ENCODE measurements at places on chromosomes 7 and 10.
A peak's percentile ranks its signal among the peaks of the same experiment; 100 is the strongest.

DNA sequence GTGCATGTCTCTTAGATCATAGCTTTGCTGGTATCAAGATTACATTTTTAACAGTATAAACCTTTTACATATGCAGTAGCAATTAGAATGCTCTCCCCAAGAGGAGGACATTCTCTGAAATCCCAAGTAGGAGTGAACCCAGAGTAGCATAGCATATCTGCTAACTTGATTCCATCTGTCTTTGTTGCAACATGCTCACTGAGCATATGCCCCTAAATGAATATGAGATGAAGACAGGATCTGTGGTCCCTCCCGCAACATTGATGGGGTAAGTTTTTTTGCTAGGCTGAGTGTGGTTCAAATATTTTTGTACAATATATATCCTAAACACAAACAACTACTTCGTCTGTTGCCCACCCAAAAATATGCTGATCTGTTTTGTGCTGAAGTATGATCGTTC is 534.2 kb upstream of the C7orf33 start:
- no peak for DNase-seq

DNA sequence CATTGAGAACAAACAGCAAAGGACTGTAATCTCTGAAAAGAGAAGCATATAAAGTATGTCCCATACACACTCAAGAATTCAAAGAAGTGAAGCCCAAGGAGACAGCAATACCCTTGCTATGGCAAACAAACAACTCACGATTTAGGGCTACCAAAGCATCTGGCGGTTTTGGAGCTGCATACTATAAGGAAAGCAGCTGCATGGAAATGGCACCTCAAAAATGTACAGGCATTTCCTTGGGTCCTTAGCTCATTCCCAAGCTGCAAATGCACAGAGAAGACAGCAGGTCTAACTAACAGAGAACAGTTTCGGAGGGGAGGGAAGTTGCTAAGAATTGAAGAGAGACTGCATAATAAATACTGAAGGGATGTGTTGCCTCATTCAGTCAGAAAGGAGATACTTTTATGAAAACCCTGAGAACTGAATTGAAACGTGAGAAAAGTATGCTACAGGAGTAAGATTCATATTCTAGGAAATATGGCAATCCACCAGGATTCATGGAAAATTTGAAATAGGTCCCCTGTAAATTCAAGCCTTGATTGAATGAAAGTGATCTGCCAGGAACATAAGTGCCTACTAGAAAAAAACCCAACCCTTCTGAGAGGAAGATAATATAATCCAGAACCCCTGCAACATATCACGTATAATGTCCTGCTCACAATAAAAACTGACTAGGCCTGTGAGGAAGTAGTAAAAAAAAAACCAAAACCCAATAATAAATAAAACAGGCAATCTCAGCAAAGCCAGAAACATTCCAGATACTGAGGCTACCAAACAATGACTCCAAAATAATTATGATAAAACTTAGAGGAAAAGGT is 36.4 kb downstream of the CUBN start:
- peak; percentile 64 for DNase-seq

DNA sequence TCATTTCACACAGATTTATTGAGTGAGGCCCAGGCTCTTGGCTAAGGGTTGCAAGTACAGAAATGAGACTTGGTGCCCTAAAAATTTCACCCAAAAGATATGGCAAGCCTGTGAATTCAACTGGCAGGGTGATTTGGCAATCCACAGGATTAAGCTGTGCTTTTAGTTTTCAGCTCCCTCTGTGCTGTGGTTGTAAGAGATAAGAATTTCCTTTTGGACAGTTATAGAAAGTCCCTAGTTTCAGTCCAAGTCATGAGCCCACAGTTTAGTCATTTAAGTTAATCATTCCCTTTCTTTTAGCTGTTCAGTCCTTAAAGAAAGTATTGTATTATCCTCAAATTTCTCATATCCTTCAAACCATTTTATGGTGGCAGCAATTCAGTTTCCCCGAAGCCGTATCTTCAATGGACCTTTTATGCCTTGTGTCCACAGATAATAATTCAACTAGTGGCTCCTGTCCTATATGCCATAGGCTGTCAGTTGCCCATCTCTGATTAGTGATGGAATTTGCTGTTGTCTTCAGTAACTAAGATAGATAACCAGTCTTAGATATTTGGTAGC is 73.4 kb upstream of the NAMPT start:
- peak; percentile 86 for DNase-seq

DNA sequence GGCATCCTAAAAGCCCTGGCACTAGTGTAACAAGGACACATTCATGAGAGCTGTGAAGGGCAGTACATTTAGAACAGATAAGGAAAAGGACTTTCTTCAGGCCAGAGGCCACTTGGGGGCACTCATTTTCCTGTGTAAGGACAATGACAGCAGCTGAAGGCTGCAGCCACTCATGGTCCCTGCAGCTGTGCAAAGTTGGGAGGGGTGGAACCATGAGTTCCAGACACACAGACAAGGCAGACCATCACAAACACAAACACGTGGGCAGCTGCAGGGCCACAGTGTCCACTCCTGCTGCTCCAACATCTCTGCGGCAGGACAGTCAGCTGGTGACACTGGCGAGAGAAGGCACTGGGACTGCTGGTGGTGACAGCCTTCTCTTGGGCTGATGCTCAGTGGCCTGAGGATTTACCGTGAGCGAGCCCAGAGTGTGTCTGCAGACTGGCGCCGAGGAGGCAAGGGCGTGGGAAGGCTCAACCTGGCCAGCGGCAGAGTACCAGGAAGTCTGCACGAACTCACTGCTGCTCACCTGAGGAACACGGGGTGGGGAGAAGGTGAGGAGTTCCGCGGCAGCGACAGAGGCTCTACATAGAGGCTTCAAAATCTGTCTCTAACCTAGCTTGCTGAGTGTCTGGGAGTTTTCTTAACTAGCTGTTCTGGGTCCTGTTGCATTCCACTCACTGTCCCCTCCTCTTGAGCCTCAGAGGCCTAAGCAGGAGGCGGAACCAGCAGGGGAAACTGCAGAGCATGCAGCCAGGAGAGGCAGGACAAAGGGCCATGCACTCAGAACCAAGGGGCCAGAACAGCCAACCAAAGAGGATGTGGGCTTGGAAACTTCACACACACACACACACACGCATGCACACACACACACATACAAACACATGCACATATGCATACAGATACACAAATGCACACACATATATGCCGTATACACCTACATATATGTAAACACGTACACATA is 76.5 kb upstream of the DDC start:
- no peak for DNase-seq

GRCh38 chr10:129703287-129704137 is 236.5 kb downstream of the MGMT start:
- DNase-seq, result no peak

DNA sequence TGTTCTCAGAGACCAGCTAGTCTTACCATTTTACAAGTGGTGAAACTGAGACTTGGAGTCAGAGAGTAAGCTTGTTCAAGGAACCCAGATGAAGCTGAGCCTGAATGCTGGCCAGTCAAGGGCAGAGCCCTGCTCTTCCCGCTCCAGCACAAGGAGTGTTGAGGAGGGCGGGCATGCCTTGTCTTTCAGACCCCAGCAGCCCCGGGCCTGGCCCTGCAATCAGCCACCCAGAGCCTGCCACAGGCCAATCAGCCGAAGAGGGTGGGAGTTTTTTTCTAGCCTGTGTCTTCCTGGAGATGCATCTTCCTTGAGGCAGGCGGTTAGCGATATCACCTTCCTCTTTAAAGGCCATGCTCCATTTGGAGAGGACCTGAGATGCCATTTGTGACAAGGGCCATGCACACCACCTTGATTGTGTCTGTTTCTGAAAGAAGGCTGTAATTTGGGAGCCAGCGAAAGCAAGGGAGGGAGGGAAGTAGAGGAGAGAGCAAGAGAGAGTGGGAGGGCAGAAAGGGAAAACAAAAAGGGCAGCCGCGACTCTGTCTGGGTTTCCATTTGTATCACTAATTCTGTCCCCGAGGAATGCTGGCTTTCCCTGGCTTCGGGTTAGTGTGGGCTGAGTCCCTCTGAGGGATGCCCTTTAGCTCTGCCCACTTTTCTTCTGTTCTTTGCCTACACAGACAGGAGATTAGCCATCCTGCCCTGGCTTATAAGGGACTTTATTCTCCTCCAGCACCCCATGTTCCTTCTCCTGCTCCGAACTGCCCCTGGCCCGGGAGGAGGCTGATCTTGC is 8.0 kb downstream of the CDH23 start:
- DNase-seq, result no peak

DNA sequence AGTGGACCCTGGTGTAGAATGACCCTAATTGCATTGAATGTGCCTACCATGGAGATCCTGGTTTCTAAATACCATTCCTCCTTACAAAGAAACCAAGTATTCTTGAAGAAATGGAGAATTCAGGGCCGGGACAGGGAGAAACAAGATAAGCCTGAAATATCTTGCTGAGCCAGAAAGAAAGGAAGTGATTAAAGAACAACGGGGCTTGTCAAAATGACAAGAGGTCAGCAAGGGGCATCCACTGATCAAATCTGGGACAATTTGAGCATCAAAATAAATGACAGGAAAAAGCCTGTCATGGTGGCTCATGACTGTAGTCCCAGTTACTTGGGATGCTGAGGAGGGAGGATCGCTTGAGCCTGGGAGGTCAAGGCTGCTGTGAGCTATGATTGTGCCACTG is 8.1 kb downstream of the ABHD11 start:
- DNase-seq, result no peak

DNA sequence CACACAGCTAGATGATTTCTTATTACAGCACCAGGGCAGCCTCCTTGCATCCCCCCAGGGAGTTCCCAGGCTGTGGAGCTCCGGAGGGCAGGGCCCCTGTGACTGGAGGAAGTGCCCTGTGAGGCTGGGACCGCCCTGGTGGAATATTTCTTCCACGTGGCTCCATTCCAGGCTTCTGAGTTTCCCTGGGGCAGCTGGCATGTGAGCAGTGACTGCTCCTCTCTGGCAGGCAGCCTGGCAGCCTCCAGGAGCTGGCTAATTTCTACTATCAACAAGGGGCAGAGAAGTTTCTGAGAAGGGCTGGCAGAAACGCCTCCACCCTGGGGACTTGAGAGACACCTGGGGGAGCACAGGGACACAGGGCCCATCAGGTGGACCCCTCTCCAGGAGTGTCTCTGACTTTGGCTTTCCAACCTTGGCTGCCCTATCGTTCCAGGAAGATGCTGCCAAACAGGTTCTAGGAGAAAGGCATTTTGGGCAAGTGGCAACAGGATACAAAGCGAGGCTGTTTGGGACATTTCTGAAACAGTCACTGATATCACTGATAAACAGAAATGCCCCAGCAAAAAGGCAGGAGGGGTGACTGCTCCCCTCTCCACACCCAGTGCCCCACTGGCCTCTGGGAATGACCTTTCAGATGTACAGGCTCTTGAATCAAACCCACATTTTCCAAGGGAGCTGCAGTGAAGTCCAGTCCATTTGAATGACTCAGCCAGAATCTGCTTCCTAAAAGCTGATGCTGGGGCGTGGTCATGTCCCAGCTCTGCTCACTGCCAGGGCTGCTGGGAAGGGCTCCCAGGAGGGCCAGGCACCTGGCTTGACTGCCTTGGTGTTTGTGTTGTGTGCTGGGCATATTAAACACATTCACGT is 16.1 kb downstream of the MYOF start:
- peak; percentile 95 for DNase-seq

GRCh38 chr10:86535132-86535882 is 13.7 kb upstream of the WAPL start:
- DNase-seq, result peak; percentile 25

DNA sequence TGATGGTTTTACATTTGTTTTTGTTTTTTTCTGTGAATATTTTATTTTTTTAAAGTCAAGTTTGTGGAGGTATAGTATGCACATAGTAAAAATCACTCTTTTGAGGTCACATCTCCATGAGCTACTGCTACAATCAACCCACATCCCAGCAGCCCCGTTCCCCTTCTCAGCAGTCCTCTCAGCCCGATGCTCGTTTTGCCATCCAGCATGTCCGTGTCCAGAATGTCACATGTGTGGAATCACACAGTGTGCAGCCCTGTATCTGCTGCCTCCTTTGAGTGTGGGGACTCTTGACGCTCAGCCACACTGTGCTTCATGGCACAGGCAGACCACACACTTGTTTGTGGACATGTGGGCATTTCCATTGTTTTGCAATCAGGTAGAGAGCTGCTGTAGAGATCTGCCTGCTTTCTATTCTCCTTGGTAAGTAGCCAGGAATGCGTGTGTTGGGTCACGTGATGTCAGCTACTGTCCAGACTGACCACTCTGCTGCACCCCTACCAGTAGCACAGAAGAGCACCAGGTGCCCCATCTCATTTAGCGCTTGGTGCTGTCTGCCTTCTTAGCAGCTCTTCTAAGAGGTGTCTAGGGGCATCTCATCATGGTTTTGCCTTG is 71.6 kb upstream of the CAMK2B start:
- DNase-seq, result peak; percentile 62

- DNase-seq, result no peak
These were observed 9.4 kb upstream of the CALML5 start for GRCh38 chr10:5508786-5509185.

GRCh38 chr10:14468726-14469125 is 138.0 kb upstream of the FRMD4A start:
- DNase-seq, result no peak

DNA sequence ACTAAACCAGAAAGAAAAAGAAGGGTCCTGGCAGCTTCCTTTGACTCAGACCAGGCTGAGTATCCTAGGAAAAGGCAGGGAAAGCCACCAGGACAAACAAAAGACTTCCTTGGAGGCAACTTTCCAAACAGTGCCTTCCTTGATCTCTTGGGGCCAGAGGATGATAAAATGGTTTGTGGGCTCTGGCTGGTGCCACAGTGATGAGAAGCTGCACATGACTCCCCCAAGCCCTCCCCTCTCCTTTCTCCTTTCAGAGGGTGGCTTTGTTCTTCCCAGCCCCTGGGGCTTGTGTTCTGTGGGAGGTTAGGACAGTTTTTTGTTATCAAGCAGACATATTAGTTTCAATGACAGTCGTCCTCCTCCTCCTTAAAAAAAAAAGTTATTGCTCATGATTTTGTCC is 183.2 kb downstream of the SEM1 start:
- DNase-seq, result no peak

DNA sequence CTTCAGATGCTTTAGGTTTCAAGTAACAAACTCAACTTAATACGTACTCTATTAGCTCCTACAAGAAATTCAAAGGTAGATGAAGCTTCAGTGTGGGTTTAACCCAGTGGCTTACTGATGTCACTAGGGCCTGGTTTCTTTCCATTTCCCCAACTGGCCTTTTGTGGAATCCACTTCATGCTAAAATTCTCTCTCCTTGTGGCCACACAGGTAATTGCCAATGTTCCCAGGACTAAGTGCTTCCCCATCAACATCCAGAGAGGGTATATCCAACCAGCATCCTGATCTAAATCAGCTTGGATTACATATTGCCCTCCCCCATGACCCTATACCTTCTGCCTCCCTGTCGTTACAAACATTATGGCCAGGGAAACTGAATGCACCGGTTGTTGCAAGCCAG is 10.7 kb downstream of the FBXL13 start:
- no peak for DNase-seq

DNA sequence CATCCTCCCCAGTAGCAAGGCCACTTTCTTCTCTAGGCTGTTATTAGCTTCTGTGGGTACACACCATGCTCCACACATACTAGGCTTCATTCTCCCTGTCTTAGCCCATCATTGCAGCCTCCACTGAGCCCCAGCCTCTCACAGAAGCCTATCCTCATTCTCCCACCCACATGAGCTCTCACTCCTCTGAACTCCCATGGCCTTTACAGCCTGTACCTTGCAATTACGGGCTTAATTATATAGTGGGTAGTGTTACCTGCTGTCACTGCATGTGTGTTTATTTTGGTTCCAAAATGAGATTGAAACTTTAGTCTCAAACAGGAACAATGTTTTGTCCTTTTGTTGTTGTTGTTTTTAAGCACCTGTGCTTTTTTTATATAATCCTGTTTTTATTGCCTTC is 460.0 kb downstream of the KCNMA1 start:
- DNase-seq, result no peak
